ENCODE measurements at places on chromosomes 2 and 18. TPM values are rescaled to one million over a fixed set of nuclear protein-coding genes. Genes with fewer than 3 reads are reported as not detected.

DNA sequence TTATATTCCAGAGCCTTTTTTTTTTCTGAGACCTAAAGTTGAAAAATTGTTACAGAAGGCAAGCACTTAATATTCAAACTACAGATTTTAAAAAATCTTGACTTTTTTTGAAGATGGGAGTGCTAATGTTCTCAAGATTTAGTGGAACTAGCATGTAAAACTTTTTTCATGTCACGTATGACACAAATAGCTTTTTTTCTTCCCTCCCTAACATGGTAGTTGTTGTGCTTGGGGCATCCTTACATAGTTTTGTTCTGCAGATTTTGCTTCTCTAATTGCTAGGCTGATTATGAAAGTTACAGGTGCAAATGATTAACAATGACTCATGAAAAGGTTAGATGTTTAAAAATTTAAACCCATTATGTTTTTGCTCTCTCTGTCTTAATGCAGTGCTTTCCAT, 3.0 kb downstream of the EML6 start:
- no peak for DNase-seq

DNA sequence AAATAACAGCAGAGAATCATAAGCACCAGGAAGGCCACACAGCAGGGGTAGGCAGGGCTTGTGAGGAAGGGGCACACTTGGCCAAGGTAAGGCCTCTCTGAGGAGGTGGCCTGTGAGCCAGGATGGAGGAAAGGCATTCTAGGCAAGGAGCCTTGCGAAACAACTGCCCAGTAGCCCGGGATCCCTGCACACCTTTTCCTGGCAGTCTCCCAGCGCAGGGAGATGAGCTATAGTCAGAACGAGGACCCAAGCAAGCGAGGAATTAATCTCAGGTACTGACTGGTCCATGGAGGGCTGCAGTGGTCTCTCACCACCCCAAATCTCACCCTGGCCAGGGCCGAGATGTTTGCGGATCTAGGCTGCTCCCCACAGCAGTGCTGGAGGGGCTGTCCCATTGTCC, 64.9 kb upstream of the STPG4 start:
- DNase-seq: no peak

DNA sequence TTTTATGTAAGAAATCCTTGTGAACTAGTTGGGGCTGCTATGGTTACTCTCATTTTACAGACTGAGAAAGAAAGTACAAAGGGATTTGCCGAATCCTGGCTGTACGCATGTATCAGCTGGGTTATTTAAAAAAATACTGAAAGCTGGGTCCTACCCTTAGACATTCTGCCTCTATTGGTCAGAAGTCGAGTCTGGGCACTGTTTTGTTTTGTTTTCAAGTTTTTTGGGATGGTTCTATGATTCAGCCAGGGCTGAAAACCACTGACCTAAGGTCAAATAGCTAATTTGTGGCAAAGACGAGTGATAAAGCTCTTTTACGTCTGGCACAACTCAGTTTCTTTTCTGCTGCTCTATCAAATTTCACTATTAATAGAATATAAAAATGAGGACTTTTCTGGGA, 5.9 kb upstream of the SLC8A1 start:
- DNase-seq: no peak

GRCh38 chr18:50396005-50396660, 21.3 kb downstream of the SKA1 start:
- DNase-seq: no peak

- no peak for DNase-seq
These were observed 10.2 kb downstream of the CERS6 start for GRCh38 chr2:168466190-168466737.

GRCh38 chr2:69986691-69987090, 25.3 kb upstream of the ASPRV1 start:
- no peak for DNase-seq

TMEM17 gene
- total RNA-seq: 0.84 TPM

DNA sequence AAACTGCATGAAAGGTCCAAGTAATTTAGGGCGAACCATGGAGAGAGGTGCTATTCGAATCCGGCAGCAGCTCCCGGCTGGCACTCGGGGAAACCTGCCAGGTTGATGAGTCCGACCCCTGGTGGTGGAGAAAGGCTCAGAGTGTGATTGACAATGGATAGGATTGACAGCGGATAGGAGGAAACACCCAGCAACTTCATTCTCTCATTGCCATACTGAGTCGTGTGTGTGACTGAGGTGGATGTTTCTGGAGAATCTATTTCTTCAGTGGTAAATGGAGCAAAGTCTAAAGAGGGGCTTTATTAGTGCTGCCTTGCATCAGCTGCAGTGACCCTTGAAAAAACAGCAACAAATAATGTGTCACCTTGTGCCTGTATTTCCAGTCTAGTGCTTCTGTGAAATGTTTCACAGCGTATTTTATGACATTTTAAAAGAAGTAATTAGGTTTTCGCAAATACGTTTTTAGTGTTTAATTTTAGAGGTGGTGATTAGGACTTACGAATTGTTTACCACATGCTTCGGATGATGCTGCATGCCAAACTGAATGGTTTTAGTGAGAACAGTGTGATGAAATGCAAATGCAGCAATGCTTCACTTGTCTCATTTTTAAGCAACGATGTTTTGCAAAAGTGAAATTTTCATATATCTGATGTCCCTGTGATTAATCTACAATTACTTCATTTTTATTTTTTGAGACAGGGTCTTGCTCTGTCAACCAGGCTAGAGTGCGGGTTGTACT, 102.0 kb downstream of the DCDC2C start:
- DNase-seq: no peak

CCDC74B gene
- total RNA-seq: 0.84 TPM

- no peak for DNase-seq
These were observed 8.8 kb upstream of the ADI1 start for GRCh38 chr2:3527886-3528785.

DNA sequence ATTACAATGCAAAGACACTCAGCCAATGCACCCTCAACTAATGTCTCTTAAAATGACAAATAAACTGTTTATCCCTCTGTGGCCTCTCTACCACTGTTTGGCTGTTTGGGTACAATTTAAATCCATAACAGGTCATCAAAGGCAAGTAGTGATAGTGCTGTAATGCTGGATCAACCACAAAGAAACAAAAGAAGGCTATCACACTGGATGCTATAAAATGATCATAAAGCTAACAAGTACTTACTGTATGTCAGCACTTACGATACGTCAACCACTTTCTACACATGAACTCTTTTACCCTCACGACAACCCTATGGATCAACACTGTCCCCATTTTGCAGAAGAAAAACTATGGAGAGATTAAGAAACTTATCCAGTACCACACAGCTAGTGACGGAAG, 54.1 kb downstream of the RNU4ATAC start:
- no peak for DNase-seq

GRB14 gene
- not detected for total RNA-seq

GAREM1 gene
- not detected for total RNA-seq

- peak; percentile 24 for DNase-seq
These were observed 7.9 kb downstream of the CROCC2 start for GRCh38 chr2:240913810-240914644.

PIGN gene
- total RNA-seq: 23.2 TPM

SLC11A1 gene
- 2.1 TPM for total RNA-seq

DOK6 gene
- total RNA-seq: not detected

GRCh38 chr2:41061356-41061755, 609.5 kb upstream of the SLC8A1 start:
- DNase-seq: no peak

GRCh38 chr2:46339676-46340459, 42.7 kb downstream of the EPAS1 start:
- DNase-seq: no peak

- no peak for DNase-seq
These were observed 296.5 kb downstream of the DCC start for GRCh38 chr18:52636536-52636935.

DNA sequence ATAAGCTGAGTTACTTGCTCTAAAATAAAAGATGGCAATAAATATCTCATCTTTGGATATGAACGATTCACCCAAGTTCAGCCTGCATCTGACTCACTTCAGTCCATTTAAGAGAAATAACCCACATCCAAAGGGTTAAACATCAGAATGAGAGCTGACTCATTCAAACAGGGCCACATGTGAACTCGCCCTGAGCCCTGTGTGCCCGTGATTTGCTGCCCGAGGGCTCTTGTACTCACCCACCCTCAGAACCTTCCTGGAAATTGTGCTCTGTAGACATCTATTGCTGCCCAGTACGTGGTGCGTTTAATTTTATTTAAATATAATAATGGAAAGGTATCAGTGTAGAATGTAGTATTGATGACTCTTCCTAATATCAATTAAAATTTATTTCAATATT, 66.9 kb upstream of the RBM44 start:
- DNase-seq: no peak

CREB1 gene
- total RNA-seq: 96.2 TPM

DNA sequence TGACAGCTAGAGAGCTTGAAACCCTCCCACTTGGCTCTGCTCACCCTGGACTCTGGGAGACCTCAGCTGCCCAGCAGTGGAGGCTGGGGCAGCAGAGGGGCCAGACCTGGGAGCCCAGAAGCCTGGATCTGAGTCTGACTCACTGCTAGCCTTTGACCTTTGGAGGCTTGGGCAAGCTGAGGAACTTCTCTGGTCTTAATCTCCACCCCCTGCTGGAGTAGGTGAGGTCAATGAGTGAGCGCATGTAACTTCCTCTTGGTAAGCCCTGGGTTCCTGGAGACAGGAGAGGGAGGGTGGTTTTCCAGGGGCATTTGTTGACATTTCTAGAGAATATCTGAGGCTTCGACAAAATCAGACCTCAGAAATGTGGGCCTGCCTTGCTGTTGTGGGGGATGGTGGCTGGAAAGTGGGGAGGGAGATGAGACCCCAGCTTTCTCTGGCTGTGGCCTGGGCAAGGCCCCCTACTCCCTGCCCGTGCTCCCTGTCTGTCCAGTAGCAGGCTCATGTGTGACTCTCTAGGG, 73.0 kb upstream of the YWHAQ start:
- no peak for DNase-seq

GRCh38 chr2:235774153-235774870, 280.5 kb downstream of the AGAP1 start:
- DNase-seq: no peak

Measured in CD8-positive, alpha-beta memory T cell (primary cell).